Upper lobe of right lung (tissue), 1 donor: ENCODE measurements at places on chromosomes 7 and 10.
A peak's percentile ranks its signal among the peaks of the same experiment; 100 is the strongest.

DNA sequence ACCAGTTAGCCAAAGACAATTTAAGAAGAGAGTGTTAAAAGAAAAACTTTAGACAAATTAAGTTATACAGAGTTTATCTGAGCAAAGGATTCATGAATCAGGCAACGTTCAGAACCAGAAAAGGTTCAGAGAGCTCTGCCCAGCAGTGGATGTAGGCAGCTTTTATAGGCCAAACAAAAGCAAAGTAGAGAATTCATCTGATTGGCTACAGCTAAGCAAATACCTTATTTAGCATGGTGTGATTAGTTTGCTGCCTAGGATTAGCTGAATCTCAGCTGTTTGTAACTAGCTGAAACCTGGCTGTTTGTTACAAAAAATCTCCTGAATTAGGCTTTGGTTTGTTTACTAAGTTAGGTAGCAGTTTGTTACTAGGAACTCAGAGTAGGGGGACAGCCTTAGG, 66.0 kb downstream of the SLC25A40 start:
- DNase-seq: no peak

DNA sequence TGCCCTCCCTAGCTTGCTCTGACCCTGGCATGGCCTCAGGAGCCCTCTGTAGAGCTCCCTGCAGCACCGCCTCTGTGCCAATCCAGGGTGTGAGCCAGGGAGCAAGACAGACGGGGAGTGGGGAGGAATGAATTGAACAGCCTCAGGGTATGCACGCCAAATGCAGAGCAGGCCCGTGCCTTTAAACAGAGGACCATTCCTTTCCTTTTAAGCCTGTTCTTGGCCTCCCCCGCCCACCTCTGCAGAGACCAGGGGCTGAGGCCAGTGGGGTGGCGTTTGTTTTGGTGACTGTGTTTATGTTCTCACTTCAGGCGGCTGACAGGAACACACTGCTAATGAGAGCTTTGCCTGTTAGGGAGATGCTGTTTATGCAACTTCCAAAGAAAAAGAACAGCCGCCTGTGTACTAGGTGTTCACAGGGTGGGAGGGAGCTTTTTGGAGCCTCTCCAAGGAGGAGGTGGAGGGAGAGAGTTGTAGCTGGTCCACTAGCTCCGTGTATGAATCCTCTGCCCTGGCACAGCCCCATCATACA, 528.1 kb upstream of the DPP6 start:
- DNase-seq: no peak

- no peak for DNase-seq
Measured at GRCh38 chr7:83778073-83778443, 129.1 kb upstream of the SEMA3E start.

GRCh38 chr10:95837783-95838182, 70.0 kb upstream of the CC2D2B start:
- DNase-seq: peak; percentile 67

- DNase-seq: no peak
Measured at GRCh38 chr10:22247636-22248035, 29.8 kb upstream of the EBLN1 start.

DNA sequence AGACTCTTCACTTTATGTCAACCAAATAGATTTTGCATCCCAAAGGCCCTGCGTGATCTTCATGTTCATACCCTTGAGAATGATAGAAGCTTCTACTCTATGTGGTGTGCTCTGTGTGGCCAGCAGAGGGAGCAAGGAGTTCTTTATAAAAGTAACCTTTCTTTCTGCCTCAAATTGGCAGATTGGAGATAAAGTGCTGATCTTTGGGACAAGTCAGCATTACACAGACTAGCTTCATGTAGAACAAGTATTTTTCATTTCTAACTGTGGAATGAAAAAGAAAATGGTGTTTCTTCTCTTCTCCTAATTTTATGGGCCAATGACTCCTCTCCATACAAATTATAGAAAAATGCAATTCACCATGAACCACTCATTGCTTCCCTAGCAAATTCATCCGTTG, 1214.1 kb downstream of the SORCS1 start:
- DNase-seq: no peak

- DNase-seq: no peak
Measured at GRCh38 chr7:134371536-134371935, 54.8 kb upstream of the SLC35B4 start.

DNA sequence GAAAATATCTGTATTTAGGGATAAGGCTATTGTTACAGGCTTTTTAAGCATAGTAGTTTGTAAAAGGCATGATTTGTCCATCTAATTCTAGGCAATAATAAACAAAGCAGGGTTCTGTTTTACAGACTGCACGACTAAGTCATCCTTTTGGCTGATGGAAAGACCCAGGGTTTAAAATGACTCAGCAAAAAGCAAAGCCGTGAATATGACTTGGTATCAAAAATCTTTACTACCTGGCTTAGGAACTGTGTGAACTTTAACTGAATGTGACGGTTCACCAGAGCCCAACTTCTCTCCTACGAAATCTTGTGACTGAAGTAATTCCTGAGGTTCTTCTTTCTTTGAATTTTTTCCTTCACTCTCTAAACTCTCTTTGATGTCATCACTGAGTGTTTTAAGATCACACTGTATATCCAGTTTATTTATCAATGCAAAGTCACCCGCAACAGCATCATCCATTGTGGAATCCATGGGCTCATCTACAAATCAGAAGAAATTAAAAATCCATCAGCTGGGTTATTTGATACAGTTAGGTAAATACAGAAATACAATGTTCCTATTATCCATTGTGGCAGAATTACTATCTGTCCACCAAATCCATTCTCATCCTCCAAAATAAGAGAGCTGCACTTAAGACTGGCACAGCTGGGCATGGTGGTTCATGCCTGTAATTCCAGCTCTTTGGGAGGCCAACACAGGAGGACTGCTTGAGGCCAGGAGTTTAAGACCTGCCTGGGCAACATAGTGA, 17.0 kb downstream of the ATE1 start:
- DNase-seq: no peak

DNA sequence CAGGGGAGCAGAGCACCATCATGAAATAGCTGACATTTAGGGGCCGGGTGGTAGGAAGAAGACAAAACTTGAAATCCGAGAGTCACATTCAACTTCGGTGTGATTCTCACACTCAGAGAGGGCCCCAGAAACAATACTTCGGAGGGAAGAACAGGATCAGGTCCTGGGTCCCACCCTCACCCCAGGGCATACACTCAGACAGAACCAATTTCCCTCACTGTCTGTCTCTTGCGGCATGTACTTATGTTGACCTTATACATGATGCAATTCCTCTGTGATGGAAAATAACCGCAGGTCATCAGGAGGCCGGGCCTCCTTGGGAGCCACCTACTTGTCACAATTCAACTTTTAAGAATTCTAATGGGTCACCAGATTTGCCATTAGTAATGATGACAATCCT, 26.3 kb upstream of the HMX3 start:
- no peak for DNase-seq

- DNase-seq: peak; percentile 84
Measured at GRCh38 chr10:102782673-102783551, 39.2 kb downstream of the WBP1L start.
